ENCODE measurements at places on chromosomes 11 and 22.

DNA sequence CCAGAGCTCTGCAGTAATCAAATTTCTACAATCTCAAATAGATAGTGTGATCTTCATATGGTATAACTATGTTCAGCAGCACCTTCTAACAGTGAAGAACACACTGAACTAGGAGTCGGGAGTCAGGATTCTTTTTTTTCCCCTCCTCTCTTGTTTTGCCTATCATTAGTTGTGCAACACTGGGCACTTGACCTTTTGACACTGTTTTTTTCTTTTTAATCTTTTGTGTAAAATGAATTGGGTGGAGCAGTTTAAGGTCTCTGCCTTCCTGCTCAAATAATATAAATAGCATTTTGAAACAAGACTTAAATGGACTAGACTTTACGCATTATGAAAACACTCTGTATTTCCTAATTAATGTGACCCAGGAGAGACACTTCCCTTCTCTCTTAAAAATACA lies 39.7 kb downstream of the CTSC start:
- no peak for DNase-seq

- no peak for DNase-seq
Measured at GRCh38 chr11:31786996-31787685, 24.0 kb downstream of the PAX6 start.

- no peak for DNase-seq
Measured at GRCh38 chr11:75195167-75195962, 44.5 kb downstream of the SLCO2B1 start.

- DNase-seq = no peak
Measured at GRCh38 chr11:62615521-62615920, 2.5 kb downstream of the ROM1 start.

DNA sequence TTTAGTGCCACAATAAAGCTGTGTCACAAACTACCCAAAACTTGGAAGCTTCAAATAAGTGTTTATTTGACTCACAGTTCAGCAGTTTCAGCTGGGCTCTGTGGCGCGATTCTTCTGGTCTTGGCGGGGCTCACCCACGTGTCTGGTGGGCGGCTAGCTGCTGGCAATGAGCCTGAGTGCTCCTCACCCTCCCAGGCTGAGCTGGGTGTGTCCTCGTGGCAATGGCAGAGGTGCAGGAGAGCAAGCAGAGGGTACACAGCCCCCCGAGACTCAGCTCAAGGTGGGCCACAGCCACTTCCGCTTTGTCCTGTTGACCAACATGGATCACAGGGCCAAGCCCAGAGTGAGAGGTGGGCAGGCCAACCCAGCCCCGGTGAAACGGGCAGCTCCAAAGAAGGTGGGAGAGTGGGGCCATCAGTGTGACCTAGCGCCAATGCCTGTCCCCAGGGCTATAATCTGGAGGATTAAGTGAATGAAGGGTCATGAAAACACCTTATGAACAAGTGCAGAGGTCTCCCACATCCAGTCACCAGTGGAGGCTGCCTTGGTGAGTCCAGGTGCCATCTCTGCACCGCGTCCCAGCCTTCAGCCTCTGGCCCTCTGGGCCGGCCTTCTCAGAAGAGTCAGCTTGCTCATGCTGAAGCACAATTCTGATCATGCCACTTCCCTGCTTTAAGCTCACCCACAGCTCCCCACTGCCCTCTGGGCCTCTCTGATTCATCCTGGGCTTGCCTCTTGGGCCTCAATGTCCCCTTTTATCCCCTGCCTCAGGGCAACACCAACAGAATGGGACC lies 74.6 kb upstream of the RTL6 start:
- no peak for DNase-seq

DNA sequence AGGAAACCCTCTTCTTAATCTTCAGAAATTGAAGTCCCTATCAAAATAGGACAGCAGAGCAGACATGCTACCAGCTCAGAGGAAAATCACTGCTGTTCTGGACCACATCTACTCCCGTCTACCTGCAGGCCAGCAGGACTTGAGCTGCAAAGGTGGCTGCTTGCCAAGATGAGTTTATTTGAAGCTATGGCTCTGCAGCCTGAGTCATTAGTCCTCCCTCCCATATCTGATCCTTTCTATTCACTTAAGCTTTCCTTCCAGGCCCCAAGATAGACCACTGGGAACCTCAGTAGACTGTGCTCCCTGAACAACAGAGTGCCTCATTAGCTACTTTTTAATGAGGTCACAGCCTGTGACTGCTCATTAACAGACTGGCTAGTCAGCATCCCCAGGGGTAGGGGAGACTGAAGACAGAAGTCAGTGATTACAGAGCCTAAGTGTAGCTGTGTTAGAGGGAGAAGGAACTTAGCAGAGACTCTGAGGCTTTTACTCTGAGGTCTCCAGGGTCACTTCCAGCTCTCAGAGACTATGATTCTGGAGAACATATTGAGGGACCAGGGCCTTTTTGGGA lies 6.8 kb upstream of the OR10A2 start:
- no peak for DNase-seq

DNA sequence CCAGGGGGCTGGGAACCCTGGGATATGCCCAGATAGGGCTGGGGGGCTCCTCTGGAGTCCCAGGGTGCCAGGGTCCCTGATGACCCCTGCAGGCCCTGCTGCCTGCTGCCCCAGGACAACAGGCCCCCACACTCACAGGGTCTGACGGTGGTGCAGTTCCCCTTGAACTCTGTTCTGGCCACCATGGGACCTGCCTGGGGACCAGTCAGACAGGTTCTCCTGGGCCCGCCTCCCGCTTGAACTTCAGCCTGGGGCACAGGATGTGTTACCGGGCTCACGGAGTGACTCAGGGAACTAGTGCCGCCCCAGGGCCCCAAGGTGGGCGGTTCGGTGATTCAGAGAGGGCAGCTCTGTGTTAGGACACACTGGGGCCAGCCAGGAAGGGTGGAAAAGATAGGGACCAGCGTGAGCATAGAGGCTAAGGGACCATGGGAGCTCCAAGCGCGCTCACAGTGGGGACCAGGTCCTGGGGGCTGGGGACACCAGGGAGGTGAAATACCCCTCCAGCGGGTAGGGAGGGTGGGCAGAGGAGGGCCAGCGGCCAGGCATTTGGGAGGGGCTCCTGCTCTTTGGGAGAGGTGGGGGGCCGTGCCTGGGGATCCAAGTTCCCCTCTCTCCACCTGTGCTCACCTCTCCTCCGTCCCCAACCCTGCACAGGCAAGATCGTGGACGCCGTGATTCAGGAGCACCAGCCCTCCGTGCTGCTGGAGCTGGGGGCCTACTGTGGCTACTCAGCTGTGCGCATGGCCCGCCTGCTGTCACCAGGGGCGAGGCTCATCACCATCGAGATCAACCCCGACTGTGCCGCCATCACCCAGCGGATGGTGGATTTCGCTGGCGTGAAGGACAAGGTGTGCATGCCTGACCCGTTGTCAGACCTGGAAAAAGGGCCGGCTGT lies 21.5 kb upstream of the TXNRD2 start:
- DNase-seq = peak; percentile 61

GRCh38 chr22:47808886-47809620 lies 1046.6 kb downstream of the TBC1D22A start:
- no peak for DNase-seq

DNA sequence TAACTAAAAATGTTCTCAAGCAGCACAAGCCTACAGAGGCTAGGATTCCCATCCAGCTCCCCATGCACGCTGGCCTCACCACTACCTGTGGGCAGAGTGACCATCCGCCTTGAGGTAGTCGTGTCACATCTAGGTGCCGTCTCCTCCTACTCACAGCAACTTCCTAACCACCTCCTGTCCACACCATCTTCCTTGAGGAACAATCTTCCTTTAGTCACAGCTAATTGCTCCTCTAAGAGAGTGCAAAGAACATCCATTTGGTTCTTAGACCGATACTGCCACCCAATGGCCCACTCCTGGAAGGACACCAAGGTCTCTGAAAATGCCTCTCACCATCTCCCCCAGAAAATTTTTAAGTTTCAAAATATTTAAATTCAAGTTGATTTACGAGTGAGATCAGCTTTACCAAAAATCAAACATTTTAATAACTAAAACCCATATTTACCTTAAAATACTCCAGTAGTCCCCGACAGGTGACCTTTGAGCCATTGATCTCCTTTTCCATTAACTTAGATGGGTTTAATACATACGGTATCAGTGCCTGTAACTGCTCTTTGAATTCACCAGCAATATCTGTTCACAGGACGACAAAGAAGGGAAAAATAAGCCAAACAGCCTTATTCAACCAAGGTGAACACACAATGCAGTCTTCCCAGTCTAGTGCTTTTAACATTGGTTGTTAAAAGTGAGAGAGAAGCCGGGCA lies 21.7 kb upstream of the PLAAT3 start:
- peak; percentile 9 for DNase-seq

- DNase-seq = no peak
Measured at GRCh38 chr11:126317432-126317755, 13.5 kb downstream of the DCPS start.

DNA sequence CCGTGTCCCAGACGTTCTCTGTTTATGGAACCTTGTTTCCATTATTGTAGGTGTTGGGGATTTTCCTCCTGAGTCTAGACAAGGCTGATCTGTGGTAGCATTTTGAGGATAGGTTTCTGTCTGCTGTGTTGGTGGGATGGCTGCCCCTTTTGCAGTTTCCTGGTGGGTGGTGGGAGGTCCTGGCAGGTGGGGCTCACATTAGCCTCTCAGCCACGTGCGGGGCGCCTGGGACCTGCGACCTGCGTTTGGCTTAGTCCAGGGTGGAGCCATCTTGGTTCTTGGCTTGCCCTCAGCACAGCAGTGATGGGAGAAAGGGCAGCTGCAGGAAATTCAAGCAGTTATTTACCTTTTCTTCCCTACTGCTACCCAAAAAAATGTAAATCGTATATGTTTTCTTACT lies 143.4 kb downstream of the TBC1D22A start:
- no peak for DNase-seq

DNA sequence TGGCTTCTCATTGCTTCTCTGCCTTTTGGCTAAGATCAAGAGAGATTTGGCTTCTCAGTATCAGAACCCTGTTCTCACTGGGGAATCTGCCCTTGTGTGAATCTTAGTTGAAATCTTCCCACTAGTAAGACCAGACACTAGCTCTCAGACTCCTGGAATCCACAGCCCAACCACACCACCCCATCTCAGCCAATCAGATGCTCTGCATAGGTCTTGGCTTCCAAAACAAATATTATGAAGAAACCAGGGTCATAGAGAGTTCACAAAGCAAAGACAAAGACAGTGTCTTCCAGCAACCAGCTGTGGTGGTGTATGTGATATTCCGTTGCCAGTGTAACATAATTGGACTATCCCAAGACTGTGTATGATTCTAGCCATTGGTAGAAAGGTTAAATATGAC lies 5.4 kb downstream of the OR8B12 start:
- DNase-seq = no peak

DNA sequence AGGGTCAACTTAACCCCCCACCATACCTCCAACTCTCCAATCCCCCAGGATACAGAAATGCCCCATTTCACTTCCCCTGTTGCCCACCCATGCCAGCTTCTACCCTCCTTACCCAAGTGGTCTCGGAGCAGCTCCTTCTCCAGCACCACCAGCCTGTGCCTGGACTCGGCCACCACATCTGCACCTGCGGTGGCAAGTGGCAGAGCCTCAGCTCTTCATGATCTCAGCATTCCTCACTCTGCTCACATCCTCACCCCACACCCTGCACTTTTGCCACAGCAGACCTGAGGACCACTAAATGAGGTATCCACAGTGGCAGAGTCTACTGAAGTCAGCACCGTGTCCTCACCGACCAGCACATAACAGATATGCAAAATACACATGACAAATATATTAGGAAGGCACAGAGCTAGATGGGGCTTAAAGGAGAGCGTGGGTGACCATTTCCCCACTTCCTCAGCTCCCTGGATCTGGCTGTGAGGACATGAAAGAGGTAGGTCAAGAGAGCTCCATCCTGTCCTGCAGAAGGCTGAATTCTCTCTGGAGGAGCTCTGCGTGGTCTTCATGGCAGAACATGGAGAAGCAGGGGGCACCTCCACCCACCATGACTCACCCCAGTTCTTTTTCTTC lies 9.7 kb downstream of the NHERF4 start:
- DNase-seq = no peak

GRCh38 chr11:112625814-112626213 lies 335.4 kb upstream of the NCAM1 start:
- no peak for DNase-seq

GRCh38 chr11:70301191-70301590 lies 30.7 kb downstream of the PPFIA1 start:
- no peak for DNase-seq

DNA sequence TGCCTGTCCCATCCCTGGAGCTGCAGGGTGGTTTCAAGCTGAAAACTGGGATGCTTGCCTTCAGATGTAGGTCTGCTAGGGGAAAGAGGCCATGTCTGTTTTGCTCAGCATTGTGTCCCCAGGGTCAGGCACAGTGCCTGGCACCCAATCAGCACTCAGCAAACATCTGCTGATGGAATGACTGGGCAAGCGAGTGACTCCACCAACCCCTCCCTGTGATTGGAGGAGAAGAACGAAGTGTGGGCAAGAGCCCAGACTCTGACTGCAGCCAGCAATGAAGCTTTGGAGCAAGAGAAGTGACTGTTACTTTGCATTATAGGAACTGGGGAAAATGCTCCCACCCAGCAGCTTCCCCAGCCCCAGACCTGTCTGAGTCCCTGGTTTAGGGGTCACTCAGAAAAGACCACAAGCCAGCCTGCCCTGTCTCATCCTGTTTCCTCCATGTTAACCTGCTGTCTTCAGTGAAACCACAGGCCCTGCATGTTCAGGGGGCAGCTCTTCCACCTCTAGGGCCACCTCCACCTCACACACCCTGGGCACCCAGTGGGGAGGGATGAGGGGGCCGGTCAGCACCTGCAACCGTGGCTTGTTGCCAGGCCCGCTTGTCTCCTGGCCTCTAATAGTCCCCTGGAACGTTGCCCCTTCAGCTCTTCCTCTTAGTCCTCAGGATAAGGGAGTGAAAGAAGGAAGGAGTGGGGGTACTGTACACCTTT lies 147.4 kb downstream of the TRIM29 start:
- no peak for DNase-seq

GRCh38 chr11:35363854-35364780 lies 55.2 kb downstream of the SLC1A2 start:
- peak; percentile 48 for DNase-seq

DNA sequence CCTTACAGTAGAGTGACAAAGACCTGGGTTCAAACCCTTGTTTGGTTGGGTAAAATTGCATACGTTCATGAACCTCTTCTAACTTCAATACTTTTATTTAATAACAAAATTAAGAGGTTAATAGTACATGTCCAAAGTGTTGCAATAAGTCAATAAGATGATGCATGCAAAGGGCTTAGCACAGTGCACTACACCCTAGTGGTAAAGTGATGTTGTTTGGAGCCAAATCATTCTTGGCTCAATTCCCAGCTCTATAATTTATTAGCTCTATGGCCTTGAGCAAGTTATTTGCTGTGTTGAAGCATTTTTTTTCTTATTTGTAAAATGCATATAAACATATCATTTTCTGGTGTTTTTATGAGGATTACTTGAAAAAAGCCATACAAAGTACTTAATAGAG lies 945.3 kb downstream of the LRRC4C start:
- no peak for DNase-seq

DNA sequence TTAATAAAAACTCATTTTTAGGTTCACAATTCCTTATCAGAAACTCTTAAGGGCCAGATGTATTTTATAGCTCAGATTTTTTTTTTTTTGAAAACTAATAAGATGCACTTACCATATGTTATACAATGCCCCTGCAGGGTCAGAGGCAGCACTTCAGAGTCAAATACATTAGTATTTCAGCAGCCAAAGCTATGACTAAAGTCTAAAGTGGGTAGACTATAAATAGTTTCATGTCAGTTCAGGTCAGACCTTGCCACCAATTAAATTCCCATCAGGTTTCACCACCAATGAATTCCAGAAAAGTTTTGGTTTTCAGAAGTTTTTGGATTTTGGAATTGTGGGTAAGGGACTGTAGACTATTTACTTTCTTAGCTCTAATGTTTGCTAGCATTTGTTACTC lies 75.9 kb downstream of the FAM83F start:
- no peak for DNase-seq

Data from T1000 (cell line).